Hepatocyte (in vitro differentiated cells): ENCODE measurements at places on chromosomes 6 and 20. TPM values are rescaled to one million over a fixed set of nuclear protein-coding genes. Genes with fewer than 3 reads are reported as not detected.

The TRIM15 gene
- 2.6 and 3.6 TPM in 2 replicates for total RNA-seq

The GJA1 gene
- total RNA-seq, result 248 and 266 TPM in 2 replicates

The DNAH8 gene
- 0.03 and 0.12 TPM in 2 replicates for total RNA-seq

The GABRR2 gene
- 0.32 and 0.87 TPM in 2 replicates for total RNA-seq

The SIM1 gene
- total RNA-seq, result 0.20 and 0.30 TPM in 2 replicates

GRCh38 chr20:62898093-62898964, 28.0 kb downstream of the DIDO1 start:
- H3K4me1 ChIP-seq, result peaks cover 19% of the 10 kb centered on the region
- no peaks in the 10 kb centered on the region for H3K27me3 ChIP-seq
- no peak for DNase-seq
- no peak overlapping the region for H3K27ac ChIP-seq
- H3K36me3 ChIP-seq, result no peaks in the 10 kb centered on the region

- no peak overlapping the region for H3K27ac ChIP-seq
- peaks cover 1% of the 10 kb centered on the region for H3K27me3 ChIP-seq
- no peak for DNase-seq
Observed at GRCh38 chr6:127716465-127716864, 139.5 kb downstream of the C6orf58 start.

GRCh38 chr6:137637121-137637520, 142.9 kb upstream of the OLIG3 start:
- DNase-seq, result peak; percentile 58
- no peak overlapping the region for H3K27ac ChIP-seq

DNA sequence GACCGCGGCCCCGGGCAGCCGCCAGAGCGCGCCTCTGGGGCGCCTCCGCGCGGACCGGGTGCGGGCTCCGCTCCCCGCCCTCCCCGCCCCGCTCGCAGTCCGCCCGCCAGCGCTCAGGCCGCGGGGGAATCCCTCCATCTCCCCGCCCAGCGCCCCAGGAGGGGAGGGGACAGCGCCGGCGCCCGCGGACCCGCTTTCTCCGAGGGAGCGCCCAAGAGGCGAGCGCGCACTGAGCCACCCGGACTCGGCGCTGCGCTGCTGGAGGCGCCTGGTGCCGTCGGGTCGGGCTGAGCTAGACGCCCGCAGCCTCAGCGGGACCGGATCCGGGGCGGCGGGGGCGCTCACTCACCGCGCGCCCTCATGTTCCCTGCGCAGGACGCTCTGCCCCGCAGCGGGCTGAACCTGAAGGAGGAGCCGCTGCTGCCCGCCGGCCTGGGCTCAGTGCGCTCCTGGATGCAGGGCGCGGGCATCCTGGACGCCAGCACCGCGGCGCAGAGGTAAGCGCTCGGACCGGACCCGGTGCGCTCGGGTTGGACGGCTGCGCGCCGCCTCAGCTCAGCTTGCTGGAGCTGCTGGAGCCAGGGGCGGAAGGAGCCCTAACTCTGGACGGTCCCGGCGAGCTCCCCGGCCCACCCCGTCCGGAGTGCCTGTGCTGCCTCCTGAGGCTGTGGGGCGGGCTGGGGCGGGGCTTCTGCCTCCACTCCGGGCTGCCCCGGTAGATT, 867 bp downstream of the EBF4 start:
- DNase-seq, result peak; percentile 69
- H3K27me3 ChIP-seq, result peaks cover 36% of the 10 kb centered on the region
- no peaks in the 10 kb centered on the region for H3K4me1 ChIP-seq
- H3K4me3 ChIP-seq, result no peak overlapping the region

GRCh38 chr6:52551483-52552277, 25.2 kb downstream of the TRAM2 start:
- H3K4me3 ChIP-seq, result no peak overlapping the region
- no peaks in the 10 kb centered on the region for H3K36me3 ChIP-seq
- peak; percentile 60 for DNase-seq
- H3K27ac ChIP-seq, result peak overlapping the region; percentile 75
- H3K4me1 ChIP-seq, result peaks cover 47% of the 10 kb centered on the region
- H3K27me3 ChIP-seq, result no peaks in the 10 kb centered on the region

DNA sequence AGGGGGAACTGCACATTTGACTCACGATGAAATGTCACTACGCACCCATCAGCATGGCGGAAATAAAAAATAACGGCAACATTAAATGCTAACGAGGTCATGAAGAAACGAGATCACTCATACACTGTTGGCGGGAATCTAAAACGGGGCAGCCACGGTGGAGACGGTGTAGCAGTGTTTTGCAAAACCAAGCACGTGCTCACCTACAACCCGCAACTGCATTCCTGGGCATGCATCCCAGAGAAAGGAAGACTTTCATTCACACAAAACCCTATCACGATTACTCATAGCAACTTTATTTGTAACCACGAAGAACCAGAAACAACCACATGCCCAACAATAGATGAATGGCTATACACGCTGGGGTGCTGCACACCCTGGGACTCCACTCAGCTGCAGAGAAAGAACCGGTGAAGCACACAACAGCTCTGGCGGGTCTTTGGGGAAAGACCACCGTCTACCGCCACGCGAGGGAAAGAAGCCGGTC, 77.0 kb downstream of the YTHDF1 start:
- no peak overlapping the region for H3K4me3 ChIP-seq
- peaks cover 5% of the 10 kb centered on the region for H3K27me3 ChIP-seq
- H3K4me1 ChIP-seq, result no peaks in the 10 kb centered on the region
- no peaks in the 10 kb centered on the region for H3K36me3 ChIP-seq

GRCh38 chr6:42394881-42395620, 56.7 kb downstream of the TRERF1 start:
- H3K4me1 ChIP-seq, result peaks cover 7% of the 10 kb centered on the region
- DNase-seq, result no peak
- H3K4me3 ChIP-seq, result no peak overlapping the region

DNA sequence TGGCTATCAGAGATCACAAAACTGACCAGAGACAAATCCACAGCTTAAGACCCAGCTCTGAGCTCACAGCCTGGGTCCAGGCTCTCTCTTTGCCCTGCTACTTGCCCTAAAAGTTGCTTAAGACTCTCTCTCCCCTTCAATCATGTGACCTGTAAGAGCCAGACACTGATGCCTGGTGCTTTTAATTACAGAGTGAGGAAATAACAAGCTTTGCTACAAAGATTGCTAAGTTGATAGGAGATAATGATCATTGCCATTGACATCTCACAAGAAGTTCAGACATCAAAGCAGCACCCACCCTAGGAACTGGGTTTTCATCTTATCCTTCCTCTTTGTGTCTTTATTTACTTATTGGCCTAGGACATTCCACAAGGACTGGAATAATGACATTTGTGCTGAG, 125.9 kb upstream of the CD93 start:
- DNase-seq, result no peak
- H3K27ac ChIP-seq, result peak overlapping the region; percentile 29
- H3K4me3 ChIP-seq, result no peak overlapping the region
- H3K36me3 ChIP-seq, result no peaks in the 10 kb centered on the region
- no peaks in the 10 kb centered on the region for H3K27me3 ChIP-seq
- H3K4me1 ChIP-seq, result peaks cover under 1% of the 10 kb centered on the region

- no peak overlapping the region for H3K27ac ChIP-seq
- H3K4me3 ChIP-seq, result no peak overlapping the region
- no peaks in the 10 kb centered on the region for H3K27me3 ChIP-seq
- no peak for DNase-seq
Observed at GRCh38 chr6:127918506-127919427, 17.9 kb upstream of the THEMIS start.

DNA sequence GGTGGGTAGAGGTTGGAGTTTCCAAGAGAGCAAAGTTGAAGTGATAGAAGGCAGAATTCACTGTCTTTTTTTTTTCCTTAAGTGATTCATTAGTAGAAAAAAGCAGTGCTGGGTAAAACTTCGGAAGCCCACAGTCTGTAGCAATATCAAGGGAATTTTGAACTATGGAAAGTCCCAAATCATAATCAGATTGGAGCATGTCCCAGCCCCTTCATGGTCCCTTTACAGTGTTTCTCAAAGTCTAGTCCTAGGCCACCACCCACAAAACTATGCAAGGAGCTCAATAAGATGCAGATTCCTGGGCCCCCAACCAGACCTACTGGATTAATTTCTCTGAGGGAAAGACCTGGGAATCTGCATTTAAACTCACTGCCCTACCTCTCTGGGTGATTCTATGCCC, 22.6 kb downstream of the NEDD9 start:
- no peaks in the 10 kb centered on the region for H3K36me3 ChIP-seq
- no peaks in the 10 kb centered on the region for H3K27me3 ChIP-seq
- no peak for DNase-seq
- H3K4me1 ChIP-seq, result peaks cover 20% of the 10 kb centered on the region
- no peak overlapping the region for H3K4me3 ChIP-seq

DNA sequence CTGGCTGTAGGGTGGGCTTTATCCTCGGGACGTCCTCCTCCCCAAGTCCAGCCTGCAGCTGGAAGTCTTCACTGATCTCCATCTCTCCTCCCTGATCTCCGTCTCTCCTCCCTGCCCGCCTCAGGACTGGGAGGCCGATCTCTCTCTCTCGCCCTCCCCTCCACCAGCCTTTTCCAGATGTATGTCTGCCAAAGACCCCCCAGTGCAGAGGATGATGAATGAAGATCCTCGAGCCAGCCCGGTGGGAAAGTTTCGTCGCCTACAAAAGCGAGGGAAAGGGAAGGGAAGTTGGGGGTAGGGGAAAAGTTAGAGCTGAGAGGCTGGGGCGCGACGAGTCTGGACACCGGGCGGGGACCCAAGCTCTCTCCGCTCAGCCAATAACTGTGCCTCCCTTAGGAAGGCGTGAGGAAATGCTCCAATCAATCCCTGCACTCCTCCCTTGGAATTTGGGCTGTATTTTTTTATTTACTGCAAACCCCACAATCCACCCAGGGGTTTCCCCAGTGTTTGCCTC, 595 bp upstream of the SRF start:
- peak overlapping the region; percentile 40 for H3K4me3 ChIP-seq
- no peaks in the 10 kb centered on the region for H3K36me3 ChIP-seq
- peaks cover 23% of the 10 kb centered on the region for H3K4me1 ChIP-seq
- peak; percentile 89 for DNase-seq
- peak overlapping the region; percentile 97 for H3K27ac ChIP-seq
- H3K27me3 ChIP-seq, result no peaks in the 10 kb centered on the region

DNA sequence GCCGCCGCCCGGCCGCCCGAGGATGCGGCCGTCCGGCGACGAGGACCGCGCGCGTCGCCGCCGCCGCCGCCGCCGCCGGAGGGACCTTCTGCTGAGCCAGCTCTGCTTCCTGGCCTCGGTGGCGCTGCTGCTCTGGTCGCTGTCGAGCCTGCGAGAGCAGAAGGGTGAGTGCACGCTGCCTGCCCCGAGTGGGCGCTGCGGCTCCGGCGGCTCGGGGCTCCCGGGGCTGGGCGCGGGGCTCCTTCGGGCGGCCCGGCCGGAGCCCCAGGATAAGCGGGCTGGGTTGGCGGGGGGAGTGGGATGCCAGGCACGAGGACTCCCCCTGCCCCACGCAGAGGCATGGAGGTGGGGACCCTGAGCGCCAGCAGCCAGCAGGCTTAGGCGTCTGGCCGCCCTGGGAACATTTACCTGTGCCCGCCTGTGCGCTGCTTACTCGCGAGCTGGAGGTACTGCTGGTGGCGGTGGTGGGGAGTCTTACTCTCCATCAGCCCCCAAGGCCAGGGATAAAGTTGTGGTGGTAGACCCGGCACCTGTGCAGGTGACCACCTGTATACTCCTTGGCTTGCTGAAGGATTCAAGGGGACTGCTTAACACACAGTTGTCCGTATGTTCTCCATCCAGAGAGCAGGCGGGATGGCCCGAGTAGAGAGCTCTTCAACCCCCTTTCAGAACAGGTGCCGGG, 520 bp downstream of the SLC24A3 start:
- DNase-seq, result peak; percentile 86
- H3K27me3 ChIP-seq, result peaks cover 55% of the 10 kb centered on the region
- no peaks in the 10 kb centered on the region for H3K36me3 ChIP-seq

- peaks cover 15% of the 10 kb centered on the region for H3K4me1 ChIP-seq
- no peak overlapping the region for H3K27ac ChIP-seq
- no peak for DNase-seq
- H3K4me3 ChIP-seq, result no peak overlapping the region
Observed at GRCh38 chr6:7674291-7674690, 51.6 kb upstream of the BMP6 start.

DNA sequence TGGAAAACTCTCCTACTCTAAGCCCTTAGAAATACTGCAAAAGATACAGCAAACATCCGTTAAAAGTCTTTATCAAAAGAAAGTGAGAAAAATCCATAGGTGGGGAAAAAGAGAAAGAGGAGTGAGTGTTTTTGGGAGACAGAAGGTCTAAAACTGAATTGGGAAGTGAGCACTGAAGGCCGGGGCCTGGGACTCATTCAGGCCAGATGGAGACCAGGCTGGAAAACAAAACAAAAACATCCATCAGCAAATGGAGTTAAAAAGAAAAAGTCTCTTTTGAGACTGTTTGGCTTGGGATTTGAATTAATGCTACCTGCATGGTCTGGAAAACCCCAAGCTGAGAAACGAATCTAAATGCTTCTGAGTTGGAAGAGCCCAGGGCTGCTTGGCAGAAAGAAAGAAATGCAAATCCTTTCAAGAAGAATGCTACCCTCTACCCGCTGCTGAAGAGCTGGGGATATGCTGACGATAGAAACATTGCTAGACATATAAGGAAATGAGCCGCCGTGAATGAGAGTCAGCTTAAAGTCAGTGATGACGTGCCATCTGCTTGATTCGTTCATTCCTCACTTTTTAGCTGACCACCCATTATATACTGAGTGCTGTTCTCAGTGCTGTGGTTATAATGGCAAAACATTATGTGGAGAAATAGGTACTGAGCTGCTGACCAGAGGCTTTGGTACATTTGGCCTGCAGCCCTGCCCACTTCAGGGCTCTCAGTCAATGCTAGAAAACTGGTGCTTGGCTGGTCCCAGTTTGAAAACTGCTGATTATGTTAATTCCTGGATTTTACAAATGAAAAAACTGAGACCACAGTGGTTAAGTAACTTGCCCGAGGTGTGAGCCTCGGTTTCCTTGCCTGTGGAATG, 28.0 kb upstream of the TULP4 start:
- peak; percentile 61 for DNase-seq
- no peak overlapping the region for H3K4me3 ChIP-seq
- no peaks in the 10 kb centered on the region for H3K27me3 ChIP-seq

- no peaks in the 10 kb centered on the region for H3K36me3 ChIP-seq
- H3K4me1 ChIP-seq, result no peaks in the 10 kb centered on the region
- H3K27ac ChIP-seq, result no peak overlapping the region
- no peak overlapping the region for H3K4me3 ChIP-seq
- peak; percentile 26 for DNase-seq
Observed at GRCh38 chr6:84568971-84569370, 195.4 kb downstream of the TBX18 start.

DNA sequence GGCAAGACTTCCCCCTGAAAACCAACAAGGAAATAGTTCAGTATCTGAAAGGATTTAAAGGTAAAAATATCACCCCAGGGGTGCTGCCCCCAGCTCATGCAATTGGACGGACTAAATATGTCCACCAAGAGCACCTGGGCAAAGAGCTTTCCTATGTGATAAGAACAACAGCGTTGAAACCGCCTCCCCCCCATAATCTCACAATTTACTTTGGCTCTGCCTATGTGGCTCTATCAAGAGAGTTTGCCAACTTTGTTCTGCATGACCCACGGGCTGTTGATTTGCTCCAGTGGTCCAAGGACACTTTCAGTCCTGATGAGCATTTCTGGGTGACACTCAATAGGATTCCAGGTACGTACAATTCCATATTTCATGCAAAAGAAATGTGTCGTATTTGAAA, 35.8 kb downstream of the GCNT2 start:
- DNase-seq, result no peak
- peaks cover 11% of the 10 kb centered on the region for H3K4me1 ChIP-seq
- H3K4me3 ChIP-seq, result no peak overlapping the region
